ENCODE measurements at places on chromosomes 6 and 20.

- DNase-seq, result no peak
Measured at GRCh38 chr6:17032988-17033634, 68.7 kb upstream of the STMND1 start.

- no peak for DNase-seq
Measured at GRCh38 chr6:100379386-100379785, 85.3 kb downstream of the SIM1 start.

DNA sequence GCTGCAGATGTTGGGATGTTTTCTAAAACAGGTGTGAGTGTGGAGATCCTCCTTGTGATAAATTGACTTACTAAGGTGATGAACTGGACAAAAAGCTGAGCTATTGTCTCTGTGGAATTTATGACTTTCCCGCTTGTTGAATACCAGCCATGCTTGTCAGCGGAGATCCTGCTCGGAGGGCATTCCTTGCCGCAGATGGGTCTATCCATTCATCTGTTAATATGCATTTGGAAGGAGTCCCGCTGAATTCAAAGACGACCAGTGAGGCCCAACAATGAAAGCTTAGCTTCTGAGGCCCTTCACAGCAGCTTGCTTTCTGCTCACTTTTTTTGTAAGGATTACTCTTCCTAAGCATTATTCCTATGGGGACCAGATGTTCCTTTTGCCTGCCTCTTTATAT, 124.9 kb downstream of the TIAM2 start:
- DNase-seq, result no peak

DNA sequence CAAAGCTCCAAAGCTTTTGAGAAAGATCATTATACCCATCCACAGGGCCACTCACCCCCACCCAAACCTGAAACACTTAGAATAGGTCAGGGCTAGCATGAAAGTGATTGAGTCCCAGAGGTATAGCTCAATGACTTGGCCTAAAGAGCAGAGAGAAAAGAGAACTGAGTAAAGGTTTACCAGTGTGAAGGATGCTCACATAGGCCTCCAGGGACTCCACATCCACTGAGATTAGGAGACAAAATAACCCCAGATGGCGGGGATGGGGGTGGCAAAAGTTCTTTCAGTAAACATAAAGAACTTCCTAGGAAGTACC, 12.2 kb downstream of the SAYSD1 start:
- no peak for DNase-seq

DNA sequence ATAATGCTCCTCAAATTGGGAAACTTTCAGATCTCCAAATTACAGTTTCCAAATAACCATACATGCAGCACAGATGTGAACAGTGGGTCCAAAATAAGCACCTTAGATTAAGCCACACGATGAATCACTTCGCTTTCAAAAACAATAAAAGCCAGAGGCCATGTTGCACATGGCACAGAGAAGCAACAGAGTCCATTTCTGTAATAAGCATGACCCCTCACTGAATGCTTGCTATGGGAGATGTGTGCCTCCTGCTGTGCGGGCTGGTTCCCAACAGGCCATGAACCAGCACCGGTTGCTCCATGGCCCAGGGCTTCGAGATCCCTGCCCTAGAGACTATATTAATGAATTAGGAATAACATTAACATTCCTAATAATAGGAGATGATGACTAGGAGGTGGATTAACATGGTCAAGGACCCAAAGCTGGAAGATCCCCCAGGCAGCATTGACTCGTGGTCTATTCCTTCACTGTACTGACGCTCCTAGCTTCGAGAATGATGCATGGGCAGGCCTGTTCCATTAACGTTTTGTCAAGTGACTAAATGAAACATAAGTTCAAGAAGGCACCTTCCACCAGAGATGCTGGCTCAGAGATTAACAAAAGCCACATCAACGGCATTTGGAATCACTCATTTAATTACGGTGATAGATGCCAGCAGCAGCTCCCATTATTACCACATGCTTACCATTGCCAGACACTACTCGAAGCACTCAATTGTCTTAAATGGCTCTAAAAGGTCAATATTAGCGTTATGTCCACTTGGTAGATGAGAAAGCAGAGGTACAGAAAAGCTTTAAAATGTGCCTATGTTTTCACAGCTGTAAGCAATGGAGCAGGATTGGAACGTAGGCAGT, 470.6 kb upstream of the AGPAT4 start:
- no peak for DNase-seq

DNA sequence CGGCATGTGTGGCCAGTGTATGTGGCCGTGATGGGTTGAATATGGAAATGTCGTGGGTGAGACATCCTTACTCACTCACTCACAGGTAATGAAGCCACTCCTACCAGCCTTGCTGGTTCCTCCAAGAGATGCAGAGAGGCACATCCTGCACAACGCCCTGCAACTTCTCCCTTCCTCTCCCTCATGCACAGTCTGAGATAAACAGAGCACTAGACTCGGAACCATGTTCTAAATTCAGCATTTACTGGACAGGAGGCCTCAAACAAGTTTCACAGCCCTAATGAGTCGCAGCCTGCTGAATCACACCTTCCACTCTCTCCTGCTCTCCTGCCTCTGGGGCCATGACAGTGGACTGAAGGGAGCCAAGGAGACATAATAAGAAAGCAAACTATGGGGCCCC, 91.2 kb downstream of the ISM1 start:
- DNase-seq, result no peak

DNA sequence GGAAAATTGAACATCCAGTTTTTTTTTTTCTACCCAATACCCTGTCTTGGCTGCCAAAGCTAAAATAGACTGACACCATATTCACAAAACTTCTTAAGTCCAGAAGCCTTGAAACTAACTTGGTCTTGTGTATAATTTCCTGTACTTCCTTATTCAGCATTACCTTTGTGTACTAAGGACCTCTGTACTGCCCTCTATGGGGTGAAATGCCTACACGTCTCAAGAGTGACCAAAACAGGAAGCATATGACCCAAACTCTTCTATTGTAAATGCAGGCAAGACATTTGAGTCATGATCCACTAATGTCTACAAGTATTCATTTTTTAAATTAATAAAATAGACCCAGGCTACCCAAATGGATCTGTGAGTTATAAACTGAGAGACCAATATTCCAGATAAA, 50.4 kb downstream of the HMGCLL1 start:
- DNase-seq, result no peak

DNA sequence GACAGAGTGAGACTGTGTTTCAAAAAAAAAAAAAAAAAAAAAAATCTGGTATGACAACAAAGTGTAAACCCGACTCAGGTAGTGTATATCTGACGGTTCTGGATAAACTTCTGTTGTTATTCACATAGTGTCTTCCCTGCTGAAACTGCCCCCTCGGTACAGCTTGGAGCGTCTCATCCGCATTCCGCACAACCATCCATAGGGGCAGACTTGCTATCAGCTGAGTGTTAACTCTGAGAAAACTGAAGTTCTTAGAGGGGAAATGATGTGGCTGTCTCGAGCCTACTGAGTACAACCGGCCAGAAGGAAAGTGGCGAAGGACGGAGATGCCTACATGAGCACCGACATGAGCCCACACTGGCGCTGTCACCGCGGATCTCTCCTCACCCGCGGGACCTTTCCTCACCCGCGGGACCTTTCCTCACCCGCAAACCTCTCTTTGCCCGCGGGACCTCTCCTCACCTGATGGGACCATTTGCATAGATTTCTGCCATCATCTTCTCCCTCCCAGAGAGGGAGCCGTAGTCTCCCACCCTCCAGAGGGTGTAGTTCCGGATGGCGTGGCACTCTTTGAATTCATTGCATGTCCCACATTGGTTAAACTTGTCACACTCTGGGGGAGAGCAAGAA, 9.8 kb downstream of the CTSZ start:
- no peak for DNase-seq

- DNase-seq, result no peak
Measured at GRCh38 chr6:156778454-156779205, 1.5 kb downstream of the ARID1B start.

DNA sequence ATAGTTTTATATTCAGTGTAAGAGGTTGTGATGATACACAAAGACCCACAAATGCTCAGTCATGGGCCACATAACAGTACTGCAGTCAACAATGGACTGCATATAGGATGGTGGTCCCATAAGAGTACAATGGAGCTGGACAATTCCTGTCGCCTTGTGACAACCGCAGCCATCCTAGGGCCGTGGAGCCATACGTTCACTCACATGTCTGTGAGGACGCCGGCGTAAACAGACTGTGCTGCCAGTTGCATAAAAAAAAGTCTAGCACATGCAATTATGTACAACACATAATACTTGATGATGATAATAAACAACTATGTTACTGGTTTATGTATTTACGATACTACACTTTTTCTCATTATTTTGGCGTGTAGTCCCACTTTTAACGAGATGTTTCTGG, 30.9 kb downstream of the BFSP1 start:
- no peak for DNase-seq

DNA sequence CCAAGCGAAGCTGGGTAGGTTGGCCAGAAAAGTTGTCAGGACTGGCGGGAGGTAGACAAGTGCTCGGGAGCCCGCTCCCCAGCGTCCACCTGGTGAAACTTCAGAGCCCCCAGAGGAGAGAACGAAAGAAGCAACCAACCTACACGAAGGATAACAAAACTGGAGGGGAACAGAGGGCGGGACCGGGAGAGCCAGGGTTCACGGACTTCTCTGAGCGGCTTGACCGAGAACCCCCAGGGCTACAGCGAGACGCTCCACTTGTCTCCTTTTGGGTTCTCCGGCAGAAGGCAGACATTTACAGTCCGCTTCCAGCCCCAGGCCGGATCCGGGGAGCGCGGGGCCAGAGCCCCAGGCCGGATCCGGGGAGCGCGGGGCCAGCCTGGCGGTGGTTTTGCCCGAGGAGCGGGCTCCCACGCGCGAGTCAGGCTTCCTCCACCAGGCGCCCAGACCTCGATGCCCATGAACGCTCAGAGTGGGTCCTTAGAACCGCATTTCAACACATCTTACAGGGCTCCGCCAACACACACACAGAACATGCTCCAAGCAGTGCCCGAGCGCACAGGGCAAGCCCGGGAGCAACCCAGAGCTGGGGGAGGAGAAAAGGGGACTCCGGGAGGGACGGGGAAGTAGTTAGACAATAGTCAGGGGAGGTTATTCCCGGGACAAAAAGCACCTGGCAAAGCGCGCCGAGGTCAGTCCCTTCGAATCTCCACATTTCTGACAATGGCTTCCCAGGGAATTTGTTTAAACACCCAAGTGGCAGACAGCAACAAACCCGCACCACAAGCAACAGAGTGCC, 1.1 kb downstream of the PTPRK start:
- DNase-seq, result peak; percentile 31

DNA sequence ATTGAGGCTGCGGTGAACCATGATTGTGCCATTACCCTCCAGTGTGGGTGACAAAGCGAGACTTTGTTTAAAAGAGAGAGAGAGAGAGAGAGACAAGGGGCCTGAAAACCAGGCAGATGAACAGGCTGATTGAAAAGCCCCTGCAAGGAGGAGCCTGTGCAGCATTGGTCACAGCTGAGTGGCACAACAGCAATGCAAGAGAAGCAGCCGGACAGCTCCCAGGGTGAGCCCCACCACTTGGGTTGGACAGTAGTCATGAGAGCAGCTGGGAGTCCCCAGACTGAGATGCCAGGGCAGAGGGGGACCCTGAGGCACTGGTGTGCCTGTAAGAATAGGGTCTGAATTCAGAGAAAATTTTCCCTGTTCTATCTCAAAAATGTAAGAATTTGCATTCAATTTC, 10.2 kb downstream of the DNPH1 start:
- no peak for DNase-seq

GRCh38 chr6:56005426-56005825, 130.0 kb upstream of the BMP5 start:
- no peak for DNase-seq

- DNase-seq, result no peak
Measured at GRCh38 chr20:59134182-59134581, 29.4 kb upstream of the ZNF831 start.

DNA sequence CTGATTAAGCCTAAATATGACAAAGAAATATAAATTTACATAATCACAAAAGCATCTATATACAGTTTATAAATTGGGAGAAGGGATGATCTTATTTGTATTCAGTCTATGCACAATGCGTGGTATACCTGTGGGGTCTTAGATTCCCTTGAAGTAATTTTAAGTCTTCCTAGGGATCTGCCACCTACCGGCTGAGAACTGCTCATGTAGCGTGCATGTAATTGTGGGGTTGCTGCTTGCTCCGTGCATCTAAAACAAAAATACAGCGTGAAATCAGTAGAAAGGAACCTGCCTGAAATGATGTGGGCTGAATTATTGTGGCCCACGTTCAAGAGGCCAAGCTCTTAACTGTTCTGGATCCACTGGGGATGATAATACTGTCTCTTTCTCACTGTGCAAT, 187.3 kb downstream of the MBOAT1 start:
- DNase-seq, result no peak

Data from NCI-H510A (cell line).